ENCODE measurements at places on chromosomes 16 and 17. TPM values are rescaled to one million over a fixed set of nuclear protein-coding genes. Genes with fewer than 3 reads are reported as not detected.

ALOX12 gene
- 12.2 TPM for total RNA-seq

STXBP4 gene
- total RNA-seq, result 28.4 TPM

JPH3 gene
- 0.10 TPM for total RNA-seq

GRCh38 chr16:85849388-85849787, 49.6 kb upstream of the IRF8 start:
- DNase-seq, result no peak

DNA sequence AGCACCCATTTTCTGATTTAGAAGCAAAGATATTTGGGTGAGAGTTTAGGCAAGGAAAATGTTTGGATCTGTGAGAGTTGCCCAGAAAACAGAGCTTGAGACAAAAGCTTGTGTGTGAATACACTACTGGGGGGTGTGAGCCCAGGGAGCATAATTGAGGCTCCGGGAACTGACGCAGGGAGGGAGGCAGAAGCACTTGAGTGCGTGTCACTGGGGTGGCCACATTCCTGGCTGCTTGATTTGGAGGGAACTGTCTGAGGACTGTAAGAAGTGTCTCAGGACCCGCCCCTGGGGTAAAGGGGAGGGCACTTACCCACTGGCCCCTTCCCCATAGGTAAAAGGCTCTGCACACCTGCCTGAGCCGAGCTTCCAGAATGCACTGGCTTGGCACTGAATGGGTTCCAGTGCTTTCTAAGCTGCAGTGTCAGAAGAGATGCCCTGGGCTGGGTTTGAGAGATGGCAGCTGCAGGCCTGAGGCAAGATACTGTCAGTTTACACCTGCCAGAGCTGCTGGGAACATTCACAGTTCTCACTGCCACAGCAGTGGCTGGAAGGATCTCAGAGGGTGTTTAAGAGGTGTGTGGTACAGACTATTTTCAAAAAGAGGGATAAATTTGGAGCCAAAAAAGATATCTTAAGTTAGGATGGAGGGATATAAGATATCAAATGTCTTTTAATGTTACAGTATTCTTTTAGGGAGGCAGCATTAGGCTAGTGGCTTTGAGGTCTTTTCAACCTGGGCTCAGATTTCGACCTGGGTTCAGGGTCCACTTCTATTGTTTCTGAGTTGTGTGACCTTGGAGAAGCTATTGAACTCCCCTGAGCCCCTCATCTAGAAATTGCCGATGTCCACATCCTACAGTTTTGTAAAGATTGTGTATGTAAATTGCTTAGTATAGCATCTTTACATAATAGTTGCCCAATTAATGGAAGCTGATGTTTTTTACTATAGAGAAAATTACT, 6.9 kb upstream of the TEX2 start:
- peak; percentile 43 for DNase-seq

All from tongue (tissue), 3 donors.